ENCODE measurements at places on chromosomes 12 and 14.

DNA sequence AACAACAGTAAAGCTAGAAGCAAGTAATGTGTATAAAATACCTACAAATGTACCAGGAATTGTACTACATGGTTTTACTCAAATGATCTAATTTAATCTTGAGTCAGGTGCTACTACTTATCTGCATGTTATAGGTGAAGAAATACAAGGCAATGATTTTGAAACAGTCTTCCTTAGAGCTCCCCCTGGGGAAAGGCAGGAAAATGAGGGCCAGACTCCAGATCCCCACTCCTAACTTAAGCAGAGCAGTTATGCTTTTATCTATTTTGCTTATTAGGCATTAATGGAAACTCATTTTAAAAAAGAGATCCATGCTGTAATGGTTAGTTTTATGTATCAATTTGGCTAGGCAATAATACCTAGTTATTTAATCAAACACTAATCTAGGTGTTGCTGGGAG, 109.3 kb upstream of the CPSF6 start:
- no peak for DNase-seq

GRCh38 chr12:67617629-67618028, 30.9 kb upstream of the DYRK2 start:
- no peak for DNase-seq

- no peak for DNase-seq
Observed at GRCh38 chr14:89977668-89978067, 21.9 kb downstream of the TDP1 start.

DNA sequence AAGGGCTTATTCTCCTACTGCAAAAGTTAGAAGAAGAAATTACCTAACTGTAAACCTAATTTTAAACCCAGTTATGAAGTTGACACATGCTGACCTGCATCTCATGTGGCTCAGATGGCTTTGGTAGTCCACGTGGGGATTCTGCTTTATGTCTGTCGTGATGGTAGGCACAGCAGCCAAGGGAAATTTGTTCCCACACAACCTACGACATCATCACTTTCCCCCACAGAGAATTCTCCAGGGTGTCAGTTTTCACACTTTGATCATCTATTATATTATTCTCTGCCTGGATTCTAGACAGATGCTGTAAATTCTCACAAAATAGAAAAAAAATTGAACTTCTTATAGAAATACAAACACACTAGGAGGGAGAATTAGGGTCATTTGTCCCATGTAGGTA, 70.6 kb downstream of the PTHLH start:
- no peak for DNase-seq

DNA sequence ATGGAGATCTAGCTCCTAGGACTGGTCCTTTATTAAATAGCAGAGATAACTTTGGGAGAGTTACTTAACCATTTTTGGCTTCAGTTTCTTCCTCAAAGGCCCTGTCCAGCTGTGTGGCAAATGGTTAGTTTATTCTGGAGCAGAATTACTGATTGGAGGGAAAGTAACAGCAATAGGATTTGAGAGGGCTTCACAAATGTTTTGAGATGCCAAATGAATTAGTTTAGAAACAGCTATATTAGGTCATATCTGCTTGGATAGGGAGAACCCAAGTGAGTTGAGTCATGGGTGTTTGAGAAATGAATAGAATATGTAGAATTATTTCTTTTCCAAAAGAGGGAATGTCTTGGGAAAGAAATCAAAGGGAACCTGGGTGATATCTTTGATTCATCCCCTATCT, 17.5 kb downstream of the RASSF3 start:
- no peak for DNase-seq

GRCh38 chr12:49974231-49974675, 1.5 kb downstream of the AQP6 start:
- DNase-seq, result no peak

DNA sequence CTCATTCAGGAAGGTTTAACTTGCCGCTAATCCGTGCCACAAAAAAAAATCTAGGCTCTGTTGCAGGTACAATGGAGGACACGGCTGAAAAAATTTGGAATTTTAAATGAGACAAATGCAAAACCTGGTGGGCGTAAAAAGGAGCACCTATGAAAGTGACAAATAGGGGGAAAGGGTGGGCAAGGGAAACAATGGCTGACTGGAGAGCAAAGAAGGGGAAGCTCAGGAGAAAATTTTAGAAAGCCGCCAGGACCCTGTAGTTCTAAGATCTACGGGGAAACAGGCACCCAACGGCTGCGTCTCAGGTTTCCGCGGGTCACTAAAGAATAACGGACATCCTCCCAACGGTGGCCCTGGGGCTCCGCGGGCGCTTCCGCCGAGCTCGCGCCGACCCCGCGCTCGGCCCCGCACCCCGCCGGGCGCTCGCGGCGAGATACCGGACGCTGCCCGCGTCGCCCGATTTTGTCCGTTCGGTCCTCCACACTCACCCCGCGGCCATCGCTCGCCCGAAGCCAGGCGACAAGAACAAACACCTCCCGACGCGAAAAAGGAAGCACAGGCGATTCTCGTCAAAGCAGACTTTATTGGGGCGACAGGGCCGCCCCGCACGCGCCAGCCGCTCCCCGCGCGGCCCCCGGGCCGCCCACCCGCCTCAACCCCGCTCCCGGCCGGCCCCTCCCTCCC, 1.1 kb upstream of the YY1 start:
- DNase-seq, result peak; percentile 59

DNA sequence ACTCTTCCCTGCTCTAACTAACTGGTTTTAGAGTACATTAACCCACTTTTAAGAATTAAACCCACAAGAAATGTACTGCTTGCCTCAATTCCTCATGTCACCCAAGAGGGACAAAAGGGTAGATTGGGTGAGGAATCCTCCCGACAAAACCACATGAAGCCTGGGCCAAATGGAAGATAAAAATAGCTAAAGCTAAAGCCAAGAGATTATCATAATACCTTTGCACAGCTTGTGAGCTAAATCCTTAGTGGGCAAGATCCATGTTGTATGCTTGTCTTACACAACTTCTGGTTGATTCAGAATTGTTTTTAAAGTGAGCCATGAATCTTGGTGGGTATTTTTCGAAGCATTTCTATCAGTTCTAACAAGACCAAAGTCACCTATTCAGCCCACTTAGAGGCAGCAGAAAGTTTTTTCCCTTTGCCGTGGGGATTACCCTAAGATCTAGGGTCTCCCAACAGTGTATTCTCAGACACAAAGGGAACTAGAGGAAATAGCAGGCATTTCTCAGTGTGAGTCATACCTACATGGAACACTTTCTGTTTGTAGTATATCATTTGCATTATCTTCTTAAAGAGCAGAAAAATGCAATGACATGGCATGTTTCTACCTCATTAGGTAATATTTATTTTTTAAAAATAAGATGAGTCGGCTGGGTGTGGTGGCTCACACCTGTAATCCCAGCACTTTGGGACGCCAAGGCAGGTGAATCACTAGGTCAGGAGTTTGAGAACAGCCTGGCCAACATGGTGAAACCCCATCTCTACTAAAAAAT, 616.6 kb downstream of the KCNH5 start:
- no peak for DNase-seq

DNA sequence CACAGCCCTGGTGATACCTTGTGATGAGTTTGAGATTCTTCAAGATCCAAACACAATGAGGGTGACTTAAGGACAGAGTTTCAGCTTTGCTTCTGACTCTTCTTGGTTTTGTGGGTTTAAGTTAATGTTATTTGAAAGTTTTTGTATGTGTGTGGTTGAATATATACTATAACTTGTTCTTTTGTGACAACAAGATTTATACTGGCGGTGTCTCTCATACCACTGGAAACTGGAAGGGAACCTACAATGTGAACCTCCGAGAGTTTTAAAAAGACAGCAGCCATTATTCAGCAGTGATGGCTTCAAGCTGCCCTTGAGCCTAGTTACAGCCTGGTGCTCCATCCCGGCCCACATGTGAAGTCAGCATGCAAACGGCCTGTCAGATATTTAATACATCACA, 87.9 kb upstream of the IGF1 start:
- no peak for DNase-seq

DNA sequence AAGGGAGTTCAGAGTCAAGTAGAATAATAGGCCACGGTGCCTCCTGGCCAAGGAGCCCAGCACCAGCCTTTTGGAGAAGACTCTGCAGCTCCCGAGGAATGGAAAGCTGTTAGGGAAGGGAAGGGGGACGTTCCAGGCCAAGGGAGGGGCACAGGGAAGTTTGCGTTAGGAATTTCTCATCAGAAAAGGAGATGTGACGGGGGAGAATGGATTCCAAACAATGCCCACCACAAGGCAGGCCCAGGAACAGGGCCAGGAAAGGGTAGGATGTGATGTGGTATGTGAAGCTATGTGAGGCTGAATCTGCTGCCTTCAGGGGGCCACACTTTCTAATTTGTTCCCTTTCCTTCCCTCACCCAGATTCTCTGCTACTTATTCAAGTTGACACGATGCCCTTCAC, 46.0 kb downstream of the DGLUCY start:
- no peak for DNase-seq

- DNase-seq, result no peak
Observed at GRCh38 chr12:58570411-58570810, 349.9 kb downstream of the LRIG3 start.

GRCh38 chr12:30691122-30691879, 4.4 kb downstream of the IPO8 start:
- DNase-seq, result no peak

DNA sequence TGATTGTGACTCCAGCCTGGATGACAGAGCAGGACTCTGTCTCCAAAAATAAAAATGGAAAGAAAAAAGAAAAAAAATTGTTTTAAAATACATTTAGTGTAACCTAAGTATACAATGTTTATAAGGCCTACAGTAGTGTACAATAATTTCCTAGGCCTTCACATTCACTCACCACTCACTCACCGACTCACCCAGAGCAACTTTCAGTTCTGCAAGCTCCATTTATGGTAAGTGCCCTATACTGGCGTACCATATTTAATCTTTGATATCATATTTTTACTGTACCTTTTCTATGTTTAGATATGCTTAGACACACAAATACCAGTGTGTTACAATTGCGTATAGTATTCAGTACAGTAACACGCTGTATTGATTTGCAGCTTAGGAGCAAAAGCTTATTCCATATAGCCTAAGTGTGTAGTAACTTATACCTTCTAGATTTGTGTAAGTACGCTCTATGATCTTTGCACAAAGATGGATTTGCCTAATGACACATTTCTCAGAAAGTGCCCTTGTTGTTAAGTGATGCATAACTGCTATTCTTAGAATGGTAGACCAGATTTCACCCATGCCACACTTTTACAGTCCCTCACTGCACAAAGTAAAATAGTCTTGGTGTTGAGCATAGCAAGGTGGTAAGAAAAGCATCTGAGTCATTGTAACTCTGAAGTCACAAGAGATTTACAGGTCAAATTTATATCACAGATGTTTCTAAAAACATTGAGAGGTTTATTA, 151.9 kb downstream of the LRRK2 start:
- DNase-seq, result no peak

DNA sequence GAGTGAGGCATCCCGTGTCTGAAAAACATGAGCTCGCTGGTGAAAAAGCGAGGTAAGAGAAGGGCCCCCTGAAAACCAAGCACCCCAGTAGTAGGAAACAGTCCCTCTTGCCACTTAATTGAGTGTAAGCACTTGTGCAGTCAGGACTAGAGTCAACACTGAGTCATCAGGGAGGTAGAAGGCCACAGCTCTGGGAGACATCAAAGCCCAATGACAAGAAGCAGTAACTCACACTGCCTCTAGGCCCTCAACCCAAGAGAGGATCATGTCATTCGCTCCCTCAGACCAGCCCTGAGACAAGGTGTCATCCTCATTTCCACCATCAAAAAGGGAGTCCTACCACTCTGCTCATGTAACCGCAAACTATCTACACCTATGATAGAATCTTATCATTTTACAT, 17.8 kb downstream of the POMT2 start:
- DNase-seq, result no peak

GRCh38 chr12:460261-461230, 807 bp downstream of the B4GALNT3 start:
- DNase-seq, result no peak

DNA sequence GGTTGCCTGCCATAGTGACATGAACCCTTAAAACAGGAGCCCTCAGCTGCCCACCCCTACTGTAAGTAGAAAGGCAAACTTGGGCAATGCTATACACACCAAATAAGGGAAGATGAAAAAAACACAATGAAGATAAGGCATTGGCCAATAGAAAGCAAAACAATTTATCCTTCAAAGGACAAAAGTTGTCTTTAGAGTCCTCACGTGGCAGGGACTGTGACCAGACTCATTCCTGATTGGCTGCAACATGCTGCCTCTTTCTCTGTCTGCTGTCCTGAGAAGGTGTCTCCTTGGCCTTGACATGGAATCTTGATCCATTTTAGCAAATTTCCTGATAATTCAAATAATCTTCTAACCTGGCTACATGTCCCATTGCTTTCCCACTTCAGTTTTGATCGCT, 131.9 kb downstream of the GPR135 start:
- no peak for DNase-seq

GRCh38 chr12:4833524-4833923, 76.2 kb upstream of the KCNA1 start:
- DNase-seq, result no peak

DNA sequence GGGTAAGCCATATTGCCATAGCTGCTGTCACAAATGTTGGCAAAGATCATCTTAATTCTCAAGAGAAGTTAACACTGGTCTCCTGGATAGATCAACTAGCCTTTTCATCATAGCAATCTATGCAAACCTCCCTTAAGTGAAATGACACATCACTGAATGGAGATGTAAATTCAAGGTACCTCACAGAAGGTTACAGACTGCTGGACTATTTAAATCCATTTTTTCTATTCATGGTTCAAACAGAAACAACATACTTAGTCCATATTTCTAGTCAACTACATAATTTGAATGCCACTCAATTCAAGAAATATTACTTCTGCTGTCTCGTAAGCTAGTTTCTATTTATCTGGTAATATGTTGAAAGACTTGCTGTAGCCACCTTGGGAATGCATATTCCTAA, 748.3 kb downstream of the C12orf50 start:
- no peak for DNase-seq

DNA sequence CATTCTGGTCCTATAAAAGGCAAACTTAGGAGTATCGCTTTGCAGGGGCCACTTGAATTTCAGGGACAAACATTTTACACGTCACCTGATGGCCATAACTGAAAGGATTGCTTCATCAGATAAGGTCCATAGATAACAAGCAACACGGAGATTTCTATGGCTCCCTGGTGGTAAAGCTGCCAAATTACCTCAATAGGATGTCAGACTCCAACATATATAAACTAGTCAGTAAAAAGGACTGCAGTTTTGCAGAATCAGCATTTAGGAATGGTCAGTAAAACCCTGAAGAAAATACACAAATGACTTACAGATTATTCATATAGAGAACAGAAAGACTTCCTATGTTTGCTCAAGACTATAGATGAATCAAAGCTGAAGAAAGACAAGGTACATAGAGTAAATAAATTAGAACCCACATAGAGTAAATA, 66.1 kb upstream of the GRIP1 start:
- no peak for DNase-seq

GRCh38 chr12:22635812-22636211, 10.8 kb downstream of the ETNK1 start:
- no peak for DNase-seq

DNA sequence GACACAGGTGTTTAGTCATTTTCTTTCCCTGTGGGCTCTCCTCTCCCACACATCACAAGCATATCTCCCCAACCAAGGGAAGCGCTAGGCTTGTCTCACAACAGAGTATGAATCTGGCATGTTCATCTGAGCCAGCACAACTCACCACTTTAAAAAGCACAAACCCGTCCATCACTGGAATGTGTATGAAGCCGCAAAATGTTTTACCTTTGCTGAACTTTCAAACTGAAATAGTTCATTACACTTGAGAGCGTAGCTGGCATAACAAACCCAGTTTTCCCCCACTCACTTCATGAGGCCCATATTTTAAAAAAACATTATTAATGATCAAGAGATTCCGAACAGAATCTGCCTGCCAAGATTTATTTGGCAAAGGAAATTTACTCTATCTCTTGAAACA, 15.8 kb downstream of the NID2 start:
- no peak for DNase-seq

GRCh38 chr14:51547260-51547659, 104.5 kb upstream of the FRMD6 start:
- no peak for DNase-seq
